ENCODE measurements at places on chromosomes 1 and 21.

- DNase-seq = no peak
Observed at GRCh38 chr1:220124542-220124941, 30.6 kb downstream of the IARS2 start.

GRCh38 chr1:174999936-175000696 is at the start of gene CACYBP:
TSS of gene CACYBP (plus strand) at chr1:174999947. CDS start at chr1:175000181, 234 bp downstream.
- no peak for DNase-seq

GRCh38 chr1:89611721-89612120 is 21.2 kb upstream of the LRRC8C start:
- DNase-seq = no peak

DNA sequence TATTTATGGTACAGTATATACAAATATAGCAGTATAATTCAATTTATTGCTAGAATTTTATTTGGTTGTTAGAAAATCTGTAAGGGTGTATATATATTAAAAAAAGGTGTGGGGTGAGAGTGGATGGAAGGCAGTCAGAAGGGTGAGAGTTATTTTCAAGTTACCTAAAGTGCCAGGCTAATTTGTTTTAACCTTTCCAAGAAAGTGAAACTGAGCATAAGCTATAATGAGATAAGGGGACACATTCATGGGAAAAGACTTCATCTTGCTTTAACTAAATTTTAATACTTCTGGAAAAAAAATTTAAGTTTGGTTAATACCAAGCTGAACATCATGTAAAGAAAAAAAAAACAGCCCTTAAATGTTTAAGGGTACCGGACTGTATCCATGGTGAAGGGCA is 4.9 kb downstream of the TEX38 start:
- no peak for DNase-seq

DNA sequence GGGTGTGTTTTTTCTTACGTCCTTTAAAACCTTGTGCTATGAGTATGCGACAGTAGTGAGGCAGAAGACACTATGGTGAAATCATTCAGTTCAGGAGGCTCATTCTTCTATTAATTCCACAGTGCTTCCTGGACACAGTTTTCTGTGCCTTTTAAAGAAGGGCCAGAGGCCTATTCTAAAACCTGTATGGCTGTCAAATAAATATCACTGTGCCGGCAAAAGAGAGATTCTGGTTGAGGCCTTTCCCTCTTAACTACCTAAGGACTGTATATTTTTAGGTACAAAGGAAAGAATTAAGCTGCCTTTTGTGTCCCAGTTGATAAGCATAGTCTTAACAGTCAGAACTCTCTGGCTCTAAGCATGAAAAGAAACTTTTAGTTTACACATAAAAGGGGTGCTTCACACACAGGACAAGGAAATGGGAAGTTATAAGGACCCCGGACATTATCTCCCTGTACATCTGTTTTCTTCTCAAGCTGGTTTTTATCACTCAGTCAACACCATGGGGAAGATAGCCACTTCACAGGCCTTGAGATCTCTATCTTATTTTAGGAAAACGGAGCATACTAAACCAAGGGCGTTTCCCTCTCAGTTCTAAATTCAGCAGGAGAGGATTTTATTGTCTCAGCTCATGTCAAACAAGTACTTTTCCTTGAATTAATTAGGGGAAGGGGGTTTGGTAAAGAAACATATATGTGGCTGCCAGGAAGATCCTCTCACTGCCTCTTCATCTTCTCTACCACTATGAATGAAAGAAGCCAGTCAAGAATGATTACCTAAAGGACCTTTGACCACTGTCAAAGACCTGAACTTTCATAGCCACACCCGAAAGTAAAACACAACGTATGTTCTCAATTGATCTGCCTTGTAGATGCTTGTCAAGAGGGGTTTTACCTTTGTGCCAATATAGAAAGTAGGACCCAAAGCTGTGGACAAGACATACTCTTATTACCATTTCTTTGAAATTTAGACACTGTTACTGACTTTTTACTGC is 71.4 kb upstream of the HSPA13 start:
- no peak for DNase-seq

- DNase-seq = no peak
Observed at GRCh38 chr1:9600861-9601834, 12.4 kb downstream of the TMEM201 start.

- DNase-seq = no peak
Observed at GRCh38 chr1:175735144-175735543, 8.3 kb downstream of the TNR start.

DNA sequence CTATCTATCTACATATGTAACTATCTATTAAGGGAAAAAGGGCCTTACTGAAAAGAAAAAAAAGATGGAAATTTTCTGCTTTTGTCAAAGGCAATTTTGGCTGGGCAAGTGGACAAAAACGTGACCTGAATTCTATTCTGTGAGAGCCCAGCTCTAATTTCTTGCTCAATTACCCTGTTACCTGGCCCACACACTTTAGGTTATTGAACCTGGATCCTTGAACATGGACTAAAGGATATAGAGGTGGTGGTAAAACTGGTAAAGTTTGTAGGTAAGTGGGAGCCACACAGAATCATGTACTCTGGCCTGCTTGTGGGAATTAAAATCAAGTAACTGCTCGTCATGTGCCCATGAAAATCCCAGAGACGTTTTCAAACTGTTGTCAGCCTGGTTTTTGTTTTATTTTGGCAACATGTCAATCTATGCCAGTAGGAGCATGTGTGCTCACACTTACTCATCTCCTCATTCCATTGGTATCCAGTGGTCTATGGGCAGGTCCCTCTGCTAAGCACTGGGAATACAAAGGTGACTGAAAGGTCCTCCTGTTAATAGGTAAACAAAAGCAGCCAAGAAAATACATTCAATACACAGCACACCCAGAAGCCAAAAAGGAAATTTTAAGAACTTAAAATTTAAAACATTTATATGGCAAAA is 113.7 kb upstream of the WARS2 start:
- DNase-seq = no peak

GRCh38 chr1:212899845-212900244 is 41.8 kb downstream of the FLVCR1 start:
- DNase-seq = no peak

DNA sequence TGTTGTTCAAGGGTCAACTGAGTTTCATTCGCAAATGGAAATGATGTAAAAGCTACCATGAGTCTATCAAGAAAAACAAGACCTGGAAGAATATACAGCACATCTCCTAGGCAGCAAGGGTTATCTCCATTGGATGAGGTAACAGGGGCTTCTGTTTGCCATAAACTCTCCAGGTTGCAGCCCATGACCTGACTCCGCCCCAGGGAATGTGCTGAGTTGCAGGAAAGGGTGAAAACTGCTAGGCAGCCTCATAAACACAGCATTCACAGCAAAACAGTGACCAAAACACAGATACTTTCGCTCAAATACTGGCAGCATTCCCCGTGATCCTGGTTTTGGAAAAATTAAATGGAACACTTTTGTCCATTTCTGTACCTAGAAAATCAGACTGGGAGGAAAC is 20.2 kb upstream of the ACTA1 start:
- DNase-seq = no peak

- DNase-seq = no peak
Observed at GRCh38 chr1:57546549-57547330, 122.9 kb upstream of the DAB1 start.

DNA sequence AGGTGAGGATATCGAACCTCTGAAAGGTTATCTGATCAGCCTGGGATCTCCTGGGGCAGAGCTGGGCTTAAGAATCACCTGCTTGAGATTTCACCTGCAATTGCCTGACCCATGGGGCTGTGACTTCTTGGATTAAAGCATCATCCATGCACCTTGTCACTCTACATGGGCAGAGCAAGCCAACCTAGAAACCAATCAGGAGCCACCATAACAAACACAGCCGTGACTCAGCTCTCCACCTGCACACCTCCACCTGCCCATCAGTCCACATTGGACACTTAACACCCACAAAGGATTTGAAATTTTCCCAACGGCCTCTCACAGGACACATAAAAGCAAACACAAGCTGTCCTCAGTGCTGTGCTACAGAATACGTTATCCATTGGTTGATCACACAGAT is 35.1 kb upstream of the ETS2 start:
- DNase-seq = no peak

DNA sequence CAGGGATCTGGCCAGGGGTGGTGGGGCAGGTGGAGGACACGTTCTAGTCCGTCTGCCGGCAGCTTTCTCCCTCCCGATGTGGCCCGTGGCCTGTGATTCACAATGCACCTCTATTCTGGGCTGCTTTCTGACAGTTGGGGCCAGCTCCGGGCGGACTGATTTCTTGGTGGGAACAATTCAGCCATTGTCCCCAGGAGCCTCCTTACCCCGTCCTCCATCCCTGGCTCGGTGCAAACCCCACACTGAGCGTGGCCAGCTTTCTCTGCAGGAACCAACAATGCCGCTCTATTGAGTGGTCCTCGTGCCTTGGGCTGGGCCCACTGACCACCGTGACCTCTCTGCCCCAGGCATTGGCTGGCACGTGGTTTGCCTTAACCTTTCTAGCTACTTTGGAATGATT is 29.7 kb downstream of the PADI2 start:
- DNase-seq = no peak

- DNase-seq = no peak
Observed at GRCh38 chr1:55181666-55182065, 33.5 kb downstream of the USP24 start.

DNA sequence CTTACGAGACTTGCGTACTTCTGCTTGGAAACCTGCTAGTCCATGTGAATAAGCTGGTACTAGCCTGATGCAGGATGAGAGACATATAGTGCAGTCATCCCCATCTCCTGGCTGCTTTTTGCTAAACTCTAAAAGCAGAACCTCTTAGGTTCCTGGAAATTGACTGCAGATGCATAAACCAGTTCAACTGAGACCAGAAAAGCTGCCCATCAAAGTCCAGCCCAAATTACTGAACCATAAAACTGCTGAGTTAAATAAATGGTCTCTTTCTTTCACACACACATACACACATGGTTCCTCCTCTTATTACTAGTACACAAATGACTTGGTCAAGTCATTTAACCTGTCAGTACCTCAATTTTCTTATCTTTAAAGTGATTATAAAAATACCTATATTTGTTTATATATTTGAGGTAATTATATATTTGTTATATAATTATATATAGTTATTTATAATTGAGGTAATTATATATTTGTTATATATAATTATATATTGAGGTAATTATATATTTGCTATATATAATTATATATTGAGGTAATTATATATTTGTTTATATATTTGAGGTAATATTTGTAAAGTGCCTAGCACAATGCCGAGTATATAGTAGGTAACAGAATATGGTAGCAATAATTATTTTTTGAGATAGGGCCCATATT is 25.2 kb upstream of the RABGAP1L start:
- no peak for DNase-seq

- DNase-seq = no peak
Observed at GRCh38 chr1:39829791-39830533, 41.3 kb upstream of the BMP8B start.

- DNase-seq = no peak
Observed at GRCh38 chr1:89085781-89086180, 20.8 kb upstream of the GBP1 start.

DNA sequence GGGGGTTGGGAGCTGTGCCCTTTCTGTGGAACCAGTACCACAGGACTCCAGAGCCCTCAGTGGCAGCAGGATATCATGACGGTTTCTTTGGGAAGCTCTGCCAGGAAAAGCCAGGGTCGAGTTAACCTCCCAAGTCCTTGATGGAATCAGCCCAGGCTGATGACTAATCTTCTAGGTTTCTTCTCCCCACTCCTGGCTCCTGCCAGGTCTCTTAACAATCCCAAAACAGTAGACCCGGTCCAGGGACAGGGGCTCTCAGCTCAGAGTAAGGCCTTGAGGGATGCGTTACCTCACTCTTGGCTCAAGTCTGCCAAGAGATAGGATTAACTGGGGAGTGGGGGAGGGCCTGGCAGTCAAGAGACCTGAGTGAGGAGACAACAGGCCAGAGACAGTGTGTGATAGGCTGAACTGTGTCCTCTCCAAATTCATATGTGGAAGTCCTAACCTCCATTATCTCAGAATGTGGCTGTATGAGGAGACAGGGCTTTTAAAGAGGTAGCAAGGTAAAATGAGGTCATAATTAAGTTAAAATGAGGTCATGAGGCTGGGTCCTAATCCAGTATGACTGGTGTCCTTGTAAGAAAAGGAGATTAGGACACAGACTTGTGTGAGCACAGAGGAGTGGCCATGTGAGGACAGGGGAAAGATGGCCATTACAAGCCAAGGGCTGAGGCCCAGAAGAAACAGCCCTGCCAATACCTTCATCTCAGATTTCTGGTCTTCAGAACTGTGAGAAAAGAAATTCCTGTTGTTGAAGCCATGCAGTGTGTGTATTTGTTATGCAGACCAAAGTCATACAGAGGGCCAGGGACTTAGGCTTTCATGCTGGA is 95.0 kb downstream of the BEND5 start:
- no peak for DNase-seq

- no peak for DNase-seq
Observed at GRCh38 chr1:65059930-65060538, 88.0 kb upstream of the AK4 start.

DNA sequence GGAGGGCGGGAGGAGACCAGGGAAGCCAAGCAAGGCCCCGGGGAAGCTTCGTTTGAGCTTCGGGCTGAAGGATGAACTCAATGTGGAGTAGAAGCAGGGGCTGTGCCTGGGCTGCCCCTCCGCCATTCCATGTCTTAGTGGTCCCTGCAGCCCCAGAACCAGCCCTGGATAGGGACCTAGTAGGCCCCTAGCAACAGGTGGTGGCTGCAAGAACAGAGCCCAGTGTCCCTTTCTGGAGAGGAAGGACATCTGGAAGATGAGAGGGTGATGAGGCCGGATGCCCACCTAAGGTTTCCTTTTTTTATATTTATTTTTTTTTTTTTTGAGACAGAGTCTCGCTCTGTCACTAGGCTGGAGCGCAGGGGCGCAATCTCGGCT is 27.2 kb downstream of the ECE1 start:
- DNase-seq = no peak

- no peak for DNase-seq
Observed at GRCh38 chr1:201911826-201912571, 23.3 kb downstream of the SHISA4 start.

DNA sequence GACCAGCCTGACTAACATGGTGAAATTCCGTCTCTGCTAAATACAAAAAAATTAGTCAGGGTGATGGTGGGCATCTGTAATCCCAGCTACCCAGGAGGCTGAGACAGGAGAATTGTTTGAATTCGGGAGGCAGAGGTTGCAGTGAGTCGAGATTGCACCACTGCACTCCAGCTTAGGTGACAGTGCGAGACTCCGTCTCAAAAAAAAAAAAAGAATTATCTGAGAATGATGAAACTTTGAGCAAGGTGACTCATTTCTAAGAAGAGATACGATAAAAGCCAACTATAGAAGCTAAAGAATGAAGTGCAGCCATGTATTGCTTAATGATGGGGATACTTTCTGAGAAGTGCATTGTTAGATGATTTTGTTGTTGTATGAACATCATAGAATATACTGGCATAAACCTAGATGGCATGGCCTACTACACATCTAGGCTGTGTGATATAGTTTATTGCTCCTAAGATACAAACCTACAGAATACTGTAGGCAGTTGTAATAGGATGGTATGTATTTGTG is 64.7 kb downstream of the SNRPE start:
- DNase-seq = no peak

Measured in stimulated activated CD8-positive, alpha-beta memory T cell treated with anti-CD3 and anti-CD28 coated beads, Interleukin-4, amount 100 ng/mL, for 4 hours (primary cell).